Thyroid gland (tissue), 4 donors: ENCODE measurements at places on chromosomes 5 and 9.
A peak's percentile ranks its signal among the peaks of the same experiment; 100 is the strongest.

GRCh38 chr9:85055506-85056202, 386.1 kb downstream of the NTRK2 start:
- DNase-seq: no peak

GRCh38 chr5:43401827-43402226, 10.4 kb downstream of the CCL28 start:
- no peak for DNase-seq

DNA sequence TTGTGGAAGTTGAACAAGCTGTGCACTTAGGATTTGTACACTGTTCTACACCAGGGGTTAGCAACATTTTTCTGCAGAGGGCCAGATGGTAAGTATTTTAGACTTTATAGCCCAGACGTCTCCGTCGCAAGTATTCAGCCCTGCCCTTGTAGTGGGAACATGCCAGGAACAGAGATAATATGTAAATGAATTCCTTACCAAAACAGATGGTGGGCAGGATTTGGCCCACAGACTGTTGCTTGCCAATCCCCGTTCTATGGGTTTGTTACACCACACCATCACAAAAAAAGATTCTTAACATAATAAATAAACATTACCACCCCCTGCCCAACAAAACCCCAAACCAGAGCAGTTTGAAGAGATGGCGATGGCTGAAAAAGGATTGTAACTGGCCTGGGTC, 74.3 kb downstream of the AMBP start:
- DNase-seq: no peak

- no peak for DNase-seq
These were observed 157.1 kb downstream of the ATP10B start for GRCh38 chr5:160694896-160695295.

GRCh38 chr9:121485623-121486022, 14.0 kb downstream of the GGTA1 start:
- DNase-seq: no peak

GRCh38 chr5:75847561-75848021, 130.4 kb upstream of the POC5 start:
- no peak for DNase-seq

- DNase-seq: no peak
These were observed 75.0 kb upstream of the TNC start for GRCh38 chr9:115192835-115193525.

DNA sequence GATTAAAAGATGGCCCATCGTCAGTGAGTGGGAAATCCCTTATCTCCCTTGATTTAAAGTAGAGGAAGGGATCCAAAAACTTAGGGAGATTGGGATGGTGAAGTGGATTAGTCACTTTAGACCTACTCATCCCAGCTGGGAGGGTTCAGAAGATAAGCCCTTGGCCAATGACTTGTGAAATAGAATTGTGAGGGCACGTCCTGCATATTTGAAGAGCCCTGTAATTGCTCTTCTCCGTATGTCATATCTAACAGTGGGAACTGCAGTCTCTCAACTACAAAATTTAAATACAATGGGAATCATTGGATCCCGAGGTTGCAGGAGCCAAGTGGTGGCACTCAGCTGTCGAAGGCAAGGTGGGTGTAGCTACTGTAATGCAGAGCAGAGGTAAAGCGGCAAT, 65.4 kb upstream of the C9orf72 start:
- no peak for DNase-seq

DNA sequence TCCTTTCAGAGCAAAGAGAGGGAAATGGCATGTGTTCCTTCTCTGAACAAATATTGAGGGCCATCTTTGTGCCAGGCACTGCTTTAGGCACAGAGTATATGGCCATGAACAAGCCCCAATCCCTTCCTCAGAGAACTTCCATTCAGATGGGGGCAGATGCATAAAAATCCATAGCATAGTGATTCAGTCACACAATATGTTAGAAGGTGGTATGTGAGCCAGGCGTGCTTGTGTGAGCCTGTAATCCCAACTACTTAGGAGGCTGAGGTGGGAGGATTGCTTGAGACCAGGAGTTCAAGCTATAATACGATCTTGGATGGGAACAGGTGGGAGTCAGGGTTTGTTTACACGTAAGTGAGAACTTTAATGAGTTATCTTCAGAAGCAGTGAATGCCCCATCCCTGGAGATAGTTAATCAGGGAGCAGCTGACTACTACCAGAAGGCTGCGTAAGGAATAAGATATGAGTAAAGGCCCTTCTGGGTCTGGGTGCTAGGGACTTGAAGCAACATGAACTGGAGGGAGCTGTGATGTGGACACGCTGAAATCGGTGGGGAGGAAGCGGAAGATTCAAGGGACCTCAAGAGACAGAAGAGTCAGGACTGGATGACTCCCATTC, 27.1 kb downstream of the NANS start:
- DNase-seq: no peak

- no peak for DNase-seq
These were observed 8.2 kb upstream of the ACO1 start for GRCh38 chr9:32376285-32376684.

- DNase-seq: peak; percentile 13
These were observed 97.4 kb upstream of the MAST4 start for GRCh38 chr5:66498791-66499207.

DNA sequence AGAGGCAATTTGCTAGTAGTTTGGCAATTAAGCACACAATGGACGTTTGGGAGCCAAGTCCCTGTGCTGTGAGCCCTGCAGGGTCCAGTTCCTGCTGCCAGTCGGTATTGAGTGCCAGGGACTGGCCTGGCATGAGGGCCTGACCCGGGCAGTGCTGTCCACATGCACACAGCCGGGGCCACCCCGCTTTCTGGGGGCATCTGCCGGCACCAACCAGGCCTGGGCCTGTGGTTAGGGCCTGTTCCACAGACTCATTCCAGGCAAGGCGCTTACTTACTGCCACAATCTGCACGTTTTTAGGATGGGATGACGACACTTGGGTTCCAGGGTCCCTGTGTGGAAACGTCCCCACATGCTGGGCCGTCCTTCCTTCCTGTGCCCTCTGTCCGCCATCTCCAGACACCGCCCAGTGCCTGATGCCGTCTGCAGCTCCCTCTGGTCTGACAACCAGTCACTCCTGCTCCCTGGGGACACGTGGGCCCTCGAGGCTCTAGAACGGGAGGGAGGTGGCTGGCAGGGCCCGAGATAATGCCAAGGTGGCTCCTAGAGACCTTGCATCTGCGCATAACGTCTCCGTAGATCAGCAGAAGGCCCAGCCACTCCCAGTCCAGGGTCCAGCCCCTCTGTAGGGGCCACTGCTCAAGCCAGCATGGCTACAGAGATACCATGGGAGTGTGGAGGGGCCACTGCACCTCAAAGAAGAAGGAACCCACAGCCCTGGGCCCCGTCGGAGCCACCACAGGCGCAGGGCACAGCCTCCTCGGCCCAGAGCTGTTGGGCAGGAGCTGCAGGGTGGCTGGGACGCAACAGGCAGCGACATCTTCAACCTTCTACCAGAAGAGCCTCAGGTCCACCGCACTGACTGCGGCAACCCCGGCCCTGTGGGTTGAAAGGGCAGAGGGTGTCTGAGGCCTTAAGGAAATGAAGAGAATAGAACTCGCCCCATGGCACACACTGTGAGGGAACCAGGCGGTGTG, 24.7 kb downstream of the SLC9A3 start:
- DNase-seq: no peak

DNA sequence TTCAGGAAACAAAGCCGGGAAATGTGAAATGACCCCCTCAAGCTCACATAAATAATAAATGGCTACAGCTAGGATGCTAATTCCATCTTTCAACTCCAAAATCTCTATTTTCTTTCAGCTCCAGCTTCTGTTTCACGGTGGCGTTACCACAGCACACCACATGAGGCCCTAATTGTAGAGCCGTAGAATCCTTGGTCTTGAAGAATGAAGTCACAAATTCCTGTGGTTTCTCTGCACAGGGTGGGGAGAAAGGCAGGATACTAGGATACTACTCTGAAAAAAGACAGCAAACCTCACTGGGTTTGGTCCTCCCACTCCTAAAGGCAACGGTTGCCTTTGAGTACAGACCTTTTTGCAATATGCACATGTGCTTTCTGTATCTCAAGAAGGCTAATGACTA, 13.9 kb upstream of the RARS1 start:
- no peak for DNase-seq
